Eye (tissue), 1 donor: ENCODE measurements at places on chromosomes 12 and 14.
A peak's percentile ranks its signal among the peaks of the same experiment; 100 is the strongest.

GRCh38 chr14:88535813-88536212 is 19.0 kb downstream of the PTPN21 start:
- no peak for DNase-seq

- DNase-seq: peak; percentile 59
Observed at GRCh38 chr12:85325442-85325841, 45.4 kb downstream of the ALX1 start.

DNA sequence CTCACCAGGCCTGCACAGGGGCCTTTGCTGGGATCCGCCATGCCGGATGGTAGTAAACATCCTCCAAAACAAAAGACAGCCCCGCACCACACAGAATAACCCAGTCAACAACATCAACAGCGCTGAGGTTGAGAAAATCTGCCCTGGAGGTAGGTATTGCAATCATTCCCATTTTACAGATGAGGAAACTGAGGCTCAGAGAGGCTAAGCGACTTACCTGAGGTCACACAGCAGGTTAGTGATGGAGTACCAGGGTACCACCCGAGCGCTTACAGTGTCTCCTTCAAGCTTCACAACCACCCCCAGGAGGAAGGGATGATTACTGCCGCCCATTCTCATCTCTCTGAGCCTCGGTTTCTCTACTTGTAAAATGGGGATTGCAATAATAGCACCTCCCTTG is 14.9 kb downstream of the TRPV4 start:
- DNase-seq: no peak

GRCh38 chr14:68787092-68787992 is 5.5 kb downstream of the ZFP36L1 start:
- peak; percentile 52 for DNase-seq

- no peak for DNase-seq
Observed at GRCh38 chr14:64766430-64767151, 62.4 kb downstream of the PLEKHG3 start.

DNA sequence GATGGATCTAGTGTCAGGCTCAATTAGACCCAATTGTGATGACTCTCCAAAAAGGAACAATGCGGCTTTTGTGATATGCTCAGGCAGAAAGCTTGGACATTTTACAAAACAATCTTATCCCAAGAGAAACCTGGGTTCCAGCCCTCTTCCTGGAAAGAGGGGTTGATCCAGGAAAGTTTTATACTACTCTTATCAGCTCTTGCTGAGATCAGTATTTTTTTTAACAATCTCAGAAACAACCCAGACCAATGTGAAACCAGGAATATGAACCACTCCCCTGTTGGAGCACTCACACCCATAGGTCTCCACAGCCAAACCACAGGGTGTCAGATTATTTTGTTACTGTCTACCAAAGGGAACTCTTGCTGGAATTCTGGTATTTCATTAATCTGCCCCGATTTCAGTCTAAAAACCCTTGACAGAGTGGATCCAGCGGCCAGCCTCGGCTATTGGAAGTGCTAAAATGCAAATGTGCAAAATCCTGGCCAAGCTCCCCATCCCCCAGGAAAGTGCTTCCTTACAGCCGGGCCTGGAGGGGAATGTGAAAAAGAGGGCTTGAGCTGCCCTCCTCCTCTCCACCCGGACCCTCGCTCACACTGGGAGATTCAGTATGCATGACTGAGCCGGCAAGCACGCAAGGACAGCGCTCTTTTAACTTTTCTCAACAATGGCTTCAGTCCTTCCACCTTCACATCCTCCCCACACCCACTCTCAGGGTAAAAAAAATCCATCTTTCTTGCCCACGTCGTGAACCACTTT is 4.0 kb downstream of the FBXL14 start:
- DNase-seq: peak; percentile 87

GRCh38 chr12:114555451-114555850 is 128.5 kb downstream of the TBX3 start:
- no peak for DNase-seq

DNA sequence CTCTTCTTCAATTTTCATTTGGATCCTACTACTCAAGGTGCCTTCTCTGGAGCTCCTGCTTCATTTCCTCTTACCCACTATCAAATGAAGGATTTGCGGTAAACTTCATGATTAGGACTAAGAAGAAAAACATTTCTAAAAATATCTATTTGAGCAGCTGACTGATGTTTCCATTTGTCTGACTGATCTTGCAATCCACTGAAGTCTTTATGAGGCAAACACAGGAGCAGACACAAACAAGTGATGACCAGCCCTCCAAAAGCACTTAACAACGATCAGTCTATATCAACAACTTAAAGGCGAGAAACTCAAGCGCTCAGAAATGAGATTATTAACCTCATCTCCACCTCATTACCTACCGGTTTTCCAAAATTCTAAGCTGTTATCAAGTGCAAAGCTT is 26.2 kb downstream of the OSBPL8 start:
- DNase-seq: no peak

DNA sequence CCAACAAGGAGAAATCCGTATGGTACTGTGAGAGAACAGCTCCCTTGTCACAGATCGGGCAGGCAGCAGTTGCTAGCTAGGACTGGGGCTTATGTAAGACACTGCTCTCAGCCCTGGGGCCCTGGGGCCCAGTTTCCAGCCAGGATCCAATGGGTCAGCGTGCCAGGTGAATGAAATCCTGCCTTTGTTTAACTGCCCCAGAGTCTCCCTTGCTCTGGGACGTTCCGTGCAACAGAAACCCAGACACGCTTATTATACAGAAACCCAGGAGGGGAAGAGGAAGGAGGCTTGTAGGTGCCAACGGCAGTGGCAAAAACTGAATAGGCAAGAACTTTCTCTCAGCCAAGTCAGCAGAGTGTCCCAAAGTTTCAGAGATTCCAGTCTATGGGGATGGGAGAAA is 110.6 kb downstream of the DIO2 start:
- DNase-seq: no peak

DNA sequence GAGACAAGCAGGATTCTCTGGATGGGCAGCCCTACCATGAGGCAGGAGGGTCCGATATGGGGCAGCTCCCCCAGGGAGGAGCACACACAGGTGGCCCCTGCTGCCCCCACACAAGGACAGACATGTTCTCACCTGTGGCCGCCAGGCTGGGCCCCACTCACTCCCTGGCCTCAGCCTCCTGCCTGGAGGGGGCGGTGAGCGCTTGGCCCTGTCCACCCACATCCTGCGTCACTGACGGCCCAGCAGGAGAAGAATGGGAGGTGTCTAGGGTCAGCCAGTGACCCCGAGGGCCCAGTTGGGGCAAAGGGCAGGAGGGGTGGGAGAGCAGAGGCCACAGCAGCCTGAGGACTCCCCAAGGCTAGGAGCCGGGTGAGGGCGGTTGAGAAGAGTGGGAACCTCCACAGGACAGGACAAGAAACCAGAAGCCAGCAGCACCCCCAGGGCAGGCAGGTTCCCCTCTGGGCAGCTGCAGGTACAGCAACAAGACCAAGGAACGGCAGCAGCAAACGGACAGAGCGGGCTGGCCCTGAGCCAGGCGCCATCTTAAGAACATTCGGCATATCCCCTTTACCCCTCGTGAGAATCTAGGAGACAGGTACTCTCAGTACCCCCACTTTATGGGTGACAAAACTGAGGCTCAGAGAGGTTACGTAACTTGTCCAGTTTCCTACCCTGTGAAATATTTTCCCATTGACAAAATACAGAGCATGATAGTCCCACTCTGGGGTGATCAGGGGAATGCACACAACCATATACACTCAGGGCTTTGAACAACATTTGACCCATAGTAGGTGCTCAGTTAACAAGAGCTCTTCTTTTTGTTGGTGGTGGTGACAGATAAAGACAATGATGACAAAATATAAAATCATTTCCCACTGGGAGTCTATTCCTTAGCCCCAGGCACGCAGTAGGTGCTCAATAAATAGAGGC is 74.3 kb downstream of the NCOR2 start:
- DNase-seq: no peak

- DNase-seq: no peak
Observed at GRCh38 chr12:38823738-38824137, 81.7 kb downstream of the CPNE8 start.

DNA sequence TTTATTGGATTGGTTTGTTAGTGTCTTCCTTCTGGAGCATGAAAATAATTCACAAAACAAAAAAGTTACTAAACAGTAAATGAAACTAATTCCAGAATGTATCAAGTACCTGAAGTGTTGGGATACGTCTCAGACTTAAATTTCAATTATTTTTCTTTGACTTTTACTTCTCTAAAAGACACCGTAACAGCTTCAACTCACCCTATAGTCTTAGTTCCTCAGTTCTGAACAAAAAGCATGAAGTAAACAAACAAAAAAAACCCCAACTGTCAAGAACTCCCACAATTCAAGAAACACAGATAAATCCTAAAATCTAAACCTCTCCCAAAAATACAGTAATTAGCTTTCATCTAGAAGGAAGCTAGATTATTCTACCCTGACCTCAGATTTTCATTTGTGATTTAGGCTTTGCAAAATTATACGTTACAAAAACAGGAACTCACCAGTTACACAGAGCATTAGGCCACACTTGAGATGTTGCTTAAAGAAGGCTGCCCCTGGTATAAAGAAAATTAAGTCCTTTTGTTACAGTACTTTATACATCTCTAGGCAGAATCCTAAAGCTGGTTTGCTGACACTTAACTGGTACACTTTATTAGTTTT is 10.2 kb downstream of the HEATR5A start:
- no peak for DNase-seq

GRCh38 chr14:102492531-102492910 is 17.1 kb downstream of the ANKRD9 start:
- no peak for DNase-seq

GRCh38 chr12:74456431-74456830 is 81.2 kb upstream of the ATXN7L3B start:
- DNase-seq: no peak

DNA sequence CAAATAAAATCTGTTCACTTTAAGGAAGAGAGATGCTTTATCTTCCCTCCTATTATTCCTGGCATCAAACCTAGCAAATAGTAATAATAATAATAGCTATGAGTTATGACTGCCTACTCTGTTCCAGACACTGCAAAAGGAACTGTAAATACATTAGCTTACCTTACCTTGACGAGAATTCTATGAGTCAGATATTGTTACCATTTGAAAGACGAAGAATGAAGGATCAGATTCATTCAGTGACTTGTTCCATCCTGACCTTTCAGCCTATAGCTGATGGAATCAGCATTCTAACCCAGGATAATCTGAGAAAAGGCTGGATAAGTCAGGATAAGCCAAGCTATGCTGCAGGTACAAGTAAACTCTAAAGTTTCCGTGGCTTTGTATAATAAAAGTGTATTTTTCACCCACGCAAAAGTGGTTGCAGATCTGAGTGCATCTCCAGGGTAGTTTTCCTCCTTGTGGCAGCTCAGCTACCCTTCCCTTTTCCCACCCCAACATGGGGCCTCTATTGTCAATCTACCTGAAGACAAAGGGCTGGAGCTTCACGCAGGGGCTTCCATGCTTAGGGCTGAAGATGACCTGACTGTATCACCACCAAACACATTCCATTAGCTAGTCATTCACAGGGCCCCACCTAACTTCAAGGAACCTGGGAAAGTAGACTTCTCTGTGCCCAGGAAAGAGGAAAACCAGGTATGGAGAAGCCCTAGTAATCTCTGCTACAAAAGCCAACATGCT is 57.2 kb upstream of the CCND2 start:
- DNase-seq: no peak

- DNase-seq: no peak
Observed at GRCh38 chr12:89836026-89836425, 127.4 kb upstream of the ATP2B1 start.

- no peak for DNase-seq
Observed at GRCh38 chr12:88298014-88298682, 156.0 kb downstream of the TMTC3 start.

DNA sequence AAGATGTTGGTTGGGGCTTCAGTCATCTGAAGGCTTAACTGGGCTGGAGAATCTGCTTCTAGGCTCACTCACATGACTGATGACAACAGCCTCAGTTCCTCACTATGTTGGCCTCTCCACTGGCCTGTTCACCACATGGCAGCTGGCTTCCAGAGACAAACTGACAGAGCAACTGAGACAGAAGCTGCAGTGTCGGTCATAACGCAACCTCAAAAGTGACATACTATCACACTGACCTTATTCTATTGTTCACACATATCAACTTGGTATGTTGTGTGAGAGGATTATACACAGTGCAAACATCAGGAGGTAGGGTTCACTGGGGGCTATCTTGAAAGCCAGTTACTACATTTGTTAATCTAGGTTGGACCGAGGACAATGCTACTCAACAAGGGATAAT is 92.9 kb downstream of the PAWR start:
- DNase-seq: no peak

- no peak for DNase-seq
Observed at GRCh38 chr14:20409226-20409625, 4.1 kb downstream of the TEP1 start.
